ENCODE measurements at places on chromosomes 7 and 10. TPM values are rescaled to one million over a fixed set of nuclear protein-coding genes. Genes with fewer than 3 reads are reported as not detected.

GRCh38 chr7:40506158-40506557 lies 371.4 kb downstream of the SUGCT start:
- no peak for DNase-seq
- no peak overlapping the region for H3K27ac ChIP-seq

GRCh38 chr10:121076776-121077715 lies 225.9 kb downstream of the WDR11 start:
- H3K36me3 ChIP-seq: no peaks in the 10 kb centered on the region
- H3K27ac ChIP-seq: no peak overlapping the region
- DNase-seq: no peak
- H3K4me3 ChIP-seq: no peak overlapping the region

DNA sequence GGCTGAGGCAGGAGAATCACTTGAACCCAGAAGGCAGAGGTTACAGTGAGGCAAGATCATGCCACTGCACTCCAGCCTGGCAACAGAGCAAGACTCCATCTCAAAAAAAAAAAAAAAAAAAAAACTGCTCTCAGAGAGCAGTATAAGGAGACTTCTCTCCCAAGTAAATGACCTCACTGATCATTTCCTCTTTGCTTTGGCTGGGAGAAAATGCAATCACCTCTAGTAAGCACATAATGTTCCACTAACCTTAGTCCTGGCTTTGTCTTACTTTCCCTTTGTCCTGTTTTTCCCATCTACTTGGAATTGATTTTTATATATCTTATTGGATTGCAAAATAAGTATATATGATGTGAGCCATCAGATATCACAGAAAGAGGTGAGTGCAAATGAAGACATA lies 2.5 kb downstream of the SLC25A13 start:
- H3K4me1 ChIP-seq: peaks cover 39% of the 10 kb centered on the region
- H3K36me3 ChIP-seq: no peaks in the 10 kb centered on the region
- no peaks in the 10 kb centered on the region for H3K27me3 ChIP-seq
- H3K27ac ChIP-seq: no peak overlapping the region
- DNase-seq: no peak

DNA sequence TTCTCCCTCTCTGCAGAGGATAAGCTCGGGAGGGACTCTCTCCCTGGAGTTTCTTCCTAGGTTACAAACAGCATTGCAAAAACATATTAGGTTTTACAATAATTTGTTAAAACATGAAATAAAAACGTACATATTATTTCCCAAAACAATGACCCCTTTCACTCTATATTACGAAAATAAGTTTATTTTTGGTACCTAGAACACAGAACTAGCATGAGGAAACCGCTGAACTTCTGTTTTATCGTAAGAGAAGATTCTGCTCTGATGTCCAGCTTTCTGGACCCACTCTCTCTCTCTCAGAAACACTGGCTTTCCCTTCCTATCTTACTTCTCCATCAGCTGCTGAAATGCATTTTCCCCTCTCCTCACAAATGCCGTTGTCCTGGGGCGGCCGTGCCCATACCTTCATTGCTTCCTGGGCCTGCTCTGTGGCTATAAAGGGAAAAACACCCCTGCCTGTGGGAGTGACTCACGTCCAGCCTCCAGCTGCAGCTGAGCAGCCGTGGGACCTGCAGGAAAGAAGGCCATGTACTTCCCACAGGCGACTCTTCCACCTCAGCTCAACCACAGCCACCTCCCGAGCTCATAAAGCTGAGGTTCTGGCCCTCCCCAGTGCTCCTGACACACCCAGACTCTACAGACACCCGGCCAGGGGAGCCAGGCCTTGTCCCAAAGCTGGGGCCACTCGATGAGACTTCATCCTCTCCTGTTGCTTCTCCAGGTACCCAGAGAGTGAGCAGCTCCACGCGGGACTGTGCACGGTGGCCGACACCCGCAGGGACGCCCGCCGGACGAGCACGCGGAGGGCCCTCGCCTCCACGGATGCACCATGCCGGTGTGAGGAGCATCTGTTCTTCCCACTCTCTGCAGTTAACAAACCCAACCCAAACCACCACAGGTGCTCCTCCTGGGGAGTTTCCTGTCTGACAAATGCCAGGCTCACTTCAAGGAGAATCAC lies 3.1 kb downstream of the GPER1 start:
- H3K27me3 ChIP-seq: no peaks in the 10 kb centered on the region
- DNase-seq: no peak
- no peak overlapping the region for H3K4me3 ChIP-seq
- H3K36me3 ChIP-seq: peaks cover 2% of the 10 kb centered on the region
- H3K27ac ChIP-seq: no peak overlapping the region

- no peaks in the 10 kb centered on the region for H3K4me1 ChIP-seq
- H3K27ac ChIP-seq: no peak overlapping the region
- H3K36me3 ChIP-seq: no peaks in the 10 kb centered on the region
- DNase-seq: no peak
Measured at GRCh38 chr10:118501171-118501570, 94.3 kb downstream of the PRLHR start.

DNA sequence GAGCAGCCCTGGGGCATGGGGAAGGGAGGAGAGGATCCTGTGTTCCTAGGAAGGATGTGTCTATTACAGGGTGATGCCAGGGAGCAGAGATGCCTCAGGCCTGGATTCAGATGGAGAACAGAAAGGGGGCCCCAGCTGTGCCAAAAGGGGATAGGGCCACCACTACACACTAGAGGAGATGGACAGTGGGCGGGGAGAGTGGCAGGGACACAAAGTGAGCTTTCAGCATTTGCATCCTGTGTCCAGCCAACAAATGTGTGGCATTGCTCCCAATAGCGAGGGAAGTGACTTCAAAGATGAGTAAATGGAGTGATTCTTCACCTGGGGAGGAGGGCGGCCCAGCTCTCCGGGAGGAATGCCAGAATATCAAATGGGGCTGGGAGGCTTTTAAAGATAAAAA lies 64.9 kb upstream of the WAPL start:
- no peak overlapping the region for H3K27ac ChIP-seq
- H3K36me3 ChIP-seq: no peaks in the 10 kb centered on the region
- no peaks in the 10 kb centered on the region for H3K27me3 ChIP-seq
- H3K4me1 ChIP-seq: peaks cover 4% of the 10 kb centered on the region
- H3K4me3 ChIP-seq: no peak overlapping the region

DNA sequence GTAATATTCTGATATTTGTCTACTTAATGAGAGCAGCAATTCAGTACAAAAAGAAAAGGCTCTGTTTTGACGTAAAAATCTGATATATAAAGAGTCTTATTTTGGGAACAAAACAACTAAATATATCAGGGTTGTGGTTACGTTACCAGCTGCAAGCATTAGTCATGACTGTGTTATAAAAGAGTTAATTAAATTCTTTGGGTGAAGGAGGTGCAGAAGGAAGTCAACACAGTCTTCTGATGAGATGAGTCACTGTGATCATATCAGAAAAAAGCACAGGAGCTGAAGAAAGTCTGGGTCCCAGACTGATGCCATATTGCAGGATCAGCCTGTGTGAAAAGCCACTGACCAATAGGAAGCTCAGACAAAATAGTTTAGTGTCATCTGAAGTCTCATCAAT lies 234.3 kb upstream of the TEX47 start:
- peaks cover 11% of the 10 kb centered on the region for H3K27me3 ChIP-seq
- no peaks in the 10 kb centered on the region for H3K36me3 ChIP-seq
- no peak for DNase-seq
- no peak overlapping the region for H3K27ac ChIP-seq
- no peaks in the 10 kb centered on the region for H3K4me1 ChIP-seq

GRCh38 chr10:47320812-47321211 lies 1.4 kb upstream of the GDF2 start:
- no peaks in the 10 kb centered on the region for H3K27me3 ChIP-seq
- no peaks in the 10 kb centered on the region for H3K4me1 ChIP-seq
- H3K27ac ChIP-seq: no peak overlapping the region
- DNase-seq: no peak
- no peaks in the 10 kb centered on the region for H3K36me3 ChIP-seq

GRCh38 chr7:91435381-91436059 lies 171.3 kb downstream of the FZD1 start:
- no peak for DNase-seq
- no peaks in the 10 kb centered on the region for H3K4me1 ChIP-seq
- H3K27me3 ChIP-seq: no peaks in the 10 kb centered on the region
- peaks cover 2% of the 10 kb centered on the region for H3K36me3 ChIP-seq
- H3K4me3 ChIP-seq: no peak overlapping the region
- H3K27ac ChIP-seq: no peak overlapping the region

Gene MSS51
- total RNA-seq: 3.5 TPM

Gene TCAF2
- total RNA-seq: 36.5 TPM
